ENCODE measurements at places on chromosomes 1 and 21.

DNA sequence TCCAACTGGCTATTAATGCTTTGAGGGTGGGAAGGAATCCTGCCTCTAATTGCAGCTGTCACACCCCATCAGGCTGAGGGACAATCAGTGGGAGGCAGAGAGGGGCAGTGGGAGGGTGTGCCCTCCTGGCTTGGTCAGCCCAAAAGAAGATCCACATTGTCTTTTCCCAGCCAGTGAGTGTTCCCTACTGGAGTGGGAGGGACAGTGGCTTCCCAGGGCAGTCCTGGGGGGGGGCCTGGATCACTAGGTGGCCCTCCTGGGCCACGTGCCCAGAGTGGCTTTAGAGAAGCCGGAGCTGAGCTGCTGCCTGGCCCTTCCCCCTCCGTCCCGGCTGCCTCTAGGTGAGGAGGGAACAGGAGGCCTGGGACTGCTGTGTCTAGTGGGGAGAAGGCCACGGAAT lies 14.0 kb downstream of the INKA2 start:
- no peak for DNase-seq

DNA sequence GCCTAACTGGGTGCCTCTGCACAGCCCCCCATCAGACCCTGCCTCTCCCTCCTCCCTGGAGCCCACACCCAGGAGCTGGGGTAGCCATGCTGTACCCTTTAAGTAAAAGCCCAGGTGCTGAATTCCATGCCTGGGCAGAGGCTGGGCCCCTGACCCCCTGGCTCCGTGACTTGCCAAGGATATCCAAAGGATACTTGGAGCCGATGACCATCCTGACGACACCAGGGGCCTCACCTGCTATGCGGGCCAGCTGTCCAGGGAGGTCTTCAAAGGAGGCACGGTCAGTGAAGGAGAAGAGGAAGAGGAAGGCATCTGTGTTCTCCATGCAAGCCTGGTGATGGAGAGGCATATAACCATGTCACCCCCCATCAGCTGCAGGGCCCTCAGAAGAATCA lies 4.7 kb downstream of the CPLANE2 start:
- DNase-seq: no peak

DNA sequence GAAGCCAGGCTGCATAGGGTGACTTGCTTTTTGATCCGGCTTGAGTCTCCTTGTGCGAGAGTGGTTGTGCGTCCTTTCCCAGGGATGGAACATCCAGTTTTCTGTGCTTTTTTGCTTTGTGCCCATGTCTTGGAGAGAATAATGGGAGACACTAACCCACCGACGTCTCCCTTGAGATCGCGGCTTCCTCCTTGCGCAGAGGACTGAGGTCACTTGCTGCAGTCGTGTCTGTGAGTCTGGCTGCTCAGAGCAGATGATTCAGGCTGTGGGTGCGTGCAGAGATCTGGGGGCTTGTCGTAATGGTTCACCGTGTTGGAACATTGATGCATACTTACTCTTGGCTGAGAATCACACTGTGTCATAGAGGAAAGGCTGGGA lies 164.5 kb upstream of the CACNA1E start:
- no peak for DNase-seq

DNA sequence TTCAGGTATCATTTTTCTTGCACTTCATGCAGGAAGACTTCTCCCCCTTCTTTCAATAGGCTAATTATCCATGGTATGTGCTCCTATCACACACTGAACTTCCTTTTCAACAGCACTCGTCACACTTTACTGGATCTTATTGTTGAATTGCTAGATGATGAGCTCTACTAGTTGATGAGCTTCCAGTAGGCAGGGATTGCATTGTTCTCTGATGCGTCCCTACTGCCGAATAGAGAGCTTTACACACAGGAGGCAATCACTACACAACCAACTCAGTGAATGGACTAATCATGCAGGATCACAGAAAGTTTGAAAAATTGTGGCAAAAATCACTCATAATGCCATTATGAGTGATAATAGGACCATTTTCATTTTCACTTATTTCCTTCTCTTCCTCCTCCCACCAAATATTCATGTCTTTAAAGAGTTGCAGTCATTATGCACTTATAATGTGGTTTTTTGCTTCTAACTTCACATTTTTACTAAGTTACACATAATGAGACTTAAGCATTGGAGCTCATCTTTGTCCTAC lies 128.1 kb upstream of the ZNF648 start:
- DNase-seq: no peak

DNA sequence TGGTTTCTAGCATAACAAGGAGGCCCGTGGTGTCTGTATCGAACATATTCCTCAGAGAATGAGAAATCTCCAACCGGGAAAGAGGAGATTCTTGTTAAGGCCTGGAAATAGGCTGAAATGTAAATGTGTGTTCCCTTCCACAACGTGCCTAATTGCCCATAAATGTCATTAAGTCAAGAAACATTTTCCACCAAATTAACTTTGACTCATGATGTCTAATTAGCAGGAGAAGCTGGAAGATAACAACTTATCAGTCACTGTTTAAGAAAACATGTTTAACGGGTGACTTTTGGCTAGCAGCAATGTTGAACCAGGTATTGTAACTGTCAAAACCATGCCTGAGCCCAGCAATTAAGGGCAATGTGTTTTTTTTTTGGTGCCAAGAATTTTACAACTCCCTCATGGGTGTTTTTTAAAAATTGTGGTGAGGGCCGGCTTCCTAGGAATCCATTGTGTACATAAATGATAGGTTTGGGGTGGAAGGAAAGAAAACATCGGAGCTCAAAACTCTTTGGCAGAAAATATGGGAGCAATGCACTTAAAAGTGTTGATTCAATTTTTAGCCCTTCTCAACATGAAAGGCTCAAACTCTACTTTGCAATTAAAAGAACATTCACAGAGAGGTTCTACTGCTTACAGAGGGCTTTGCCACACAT lies 67.0 kb downstream of the OLIG1 start:
- no peak for DNase-seq

GRCh38 chr1:211537253-211537652 lies 41.7 kb downstream of the SLC30A1 start:
- no peak for DNase-seq

DNA sequence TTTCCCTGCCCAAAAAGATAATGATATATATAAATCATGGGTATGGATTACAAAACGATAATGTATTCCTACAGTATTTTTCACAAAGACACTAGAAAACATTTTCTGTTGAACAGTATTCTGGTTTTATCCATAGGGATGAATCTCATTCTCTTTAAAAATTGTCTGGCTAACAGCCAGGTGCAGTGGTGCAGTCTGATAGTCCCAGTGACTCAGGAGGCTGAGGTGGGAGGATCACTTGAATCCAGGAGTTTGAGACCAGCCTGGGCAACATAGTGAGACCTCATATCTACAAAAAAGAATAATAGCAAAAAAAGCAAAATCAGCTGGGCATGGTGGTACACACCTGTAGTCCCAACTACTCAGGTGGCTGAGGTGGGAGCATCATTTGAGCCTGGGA lies 23.3 kb downstream of the PIP5K1A start:
- DNase-seq: no peak

GRCh38 chr21:38438462-38438893 lies 59.8 kb downstream of the ERG start:
- no peak for DNase-seq

DNA sequence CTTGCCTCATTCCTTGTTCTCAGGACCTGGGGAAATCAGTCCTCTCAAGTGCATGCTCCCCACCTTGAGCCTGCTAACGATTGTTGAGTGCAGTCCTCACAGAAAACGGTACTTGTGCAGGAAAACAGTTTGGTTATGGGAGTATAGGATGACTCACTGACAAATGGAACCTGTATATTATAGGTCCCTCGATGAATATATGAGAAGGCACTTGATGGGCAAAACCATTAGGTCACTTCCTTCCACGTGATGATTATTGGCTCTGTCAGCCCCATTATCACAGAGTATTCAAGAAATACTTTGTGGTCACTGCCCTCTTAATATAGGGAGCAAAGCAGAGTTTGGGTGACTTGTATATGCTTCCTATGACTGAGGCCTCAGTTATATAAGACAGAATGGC lies 6.2 kb downstream of the CCDC17 start:
- no peak for DNase-seq

DNA sequence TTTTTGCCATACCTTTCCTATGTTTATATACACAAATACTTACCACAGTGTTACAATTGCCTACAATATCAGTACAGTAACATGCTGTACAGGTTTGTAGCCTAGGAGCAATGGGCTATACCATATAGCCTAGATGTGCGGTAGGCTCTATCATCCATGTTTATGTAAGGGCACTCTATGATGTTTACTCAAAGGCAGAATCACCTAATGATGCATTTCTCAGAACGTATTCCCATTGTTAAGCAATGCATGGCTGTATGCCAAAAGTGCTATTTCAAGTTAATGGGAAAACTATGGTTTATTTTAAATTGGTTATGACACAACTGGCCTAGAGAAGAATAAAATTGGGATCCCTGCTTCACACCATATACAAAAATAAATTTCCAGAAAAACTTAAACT lies 36.9 kb upstream of the DISP1 start:
- no peak for DNase-seq

GRCh38 chr21:34779860-34780259 lies 111.1 kb downstream of the CLIC6 start:
- no peak for DNase-seq

DNA sequence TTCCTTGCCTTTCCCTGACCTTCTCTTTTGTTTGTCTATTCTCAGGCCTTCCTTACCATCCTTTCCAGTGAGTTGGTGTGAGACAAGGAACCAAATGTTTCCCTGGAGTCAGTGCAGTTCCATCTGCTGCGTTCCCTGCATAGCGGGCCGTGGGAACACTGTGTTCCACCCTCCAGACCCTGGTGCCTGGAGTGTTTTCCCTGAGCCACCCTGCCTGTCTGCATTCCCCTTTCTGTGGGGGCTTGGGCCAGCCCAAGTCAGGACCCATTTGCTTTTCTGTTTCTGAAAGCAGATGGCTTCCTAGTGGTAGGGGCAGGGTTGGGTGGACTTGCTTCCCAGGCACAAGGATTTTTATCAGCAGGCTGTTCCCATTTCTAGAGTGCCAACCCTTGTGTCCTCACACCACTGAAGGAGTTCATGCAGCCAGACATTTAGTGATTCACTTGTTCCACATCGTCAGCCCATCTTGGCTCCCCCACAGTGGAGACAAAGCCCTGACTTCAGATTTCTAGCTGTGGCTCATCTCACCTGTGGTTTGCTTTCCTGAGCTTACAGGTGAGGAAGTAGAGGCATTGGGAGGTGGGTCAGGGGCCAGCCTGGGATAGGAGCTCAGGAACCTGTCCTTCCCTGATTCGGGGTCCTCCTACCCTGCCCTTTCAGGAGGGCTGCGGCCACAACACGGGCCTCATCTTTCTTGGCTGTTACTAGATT lies 14.1 kb upstream of the MYOG start:
- DNase-seq: no peak

- no peak for DNase-seq
Measured at GRCh38 chr1:236979149-236979900, 24.9 kb downstream of the MT1HL1 start.

GRCh38 chr1:117594261-117594990 lies 11.4 kb upstream of the TENT5C start:
- DNase-seq: no peak

DNA sequence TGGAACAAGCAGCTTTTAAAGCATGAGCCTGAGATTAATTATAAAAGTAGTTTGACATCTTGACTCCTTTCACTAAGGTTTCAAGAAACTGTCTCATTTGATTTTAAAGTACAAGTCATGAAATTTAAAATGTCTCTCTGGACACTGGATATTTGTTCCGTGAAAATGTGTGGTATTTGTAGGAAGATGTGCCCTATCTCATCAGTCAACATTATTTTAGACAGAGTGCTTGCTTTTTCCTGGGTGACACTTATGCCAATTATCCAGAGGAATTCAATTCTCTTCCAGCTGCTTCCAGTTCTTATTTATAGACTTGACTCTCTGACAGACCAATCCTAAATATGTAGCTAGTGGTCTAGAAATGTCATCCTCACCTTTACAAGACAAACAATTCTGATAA lies 300.4 kb downstream of the PLA2G4A start:
- DNase-seq: no peak

DNA sequence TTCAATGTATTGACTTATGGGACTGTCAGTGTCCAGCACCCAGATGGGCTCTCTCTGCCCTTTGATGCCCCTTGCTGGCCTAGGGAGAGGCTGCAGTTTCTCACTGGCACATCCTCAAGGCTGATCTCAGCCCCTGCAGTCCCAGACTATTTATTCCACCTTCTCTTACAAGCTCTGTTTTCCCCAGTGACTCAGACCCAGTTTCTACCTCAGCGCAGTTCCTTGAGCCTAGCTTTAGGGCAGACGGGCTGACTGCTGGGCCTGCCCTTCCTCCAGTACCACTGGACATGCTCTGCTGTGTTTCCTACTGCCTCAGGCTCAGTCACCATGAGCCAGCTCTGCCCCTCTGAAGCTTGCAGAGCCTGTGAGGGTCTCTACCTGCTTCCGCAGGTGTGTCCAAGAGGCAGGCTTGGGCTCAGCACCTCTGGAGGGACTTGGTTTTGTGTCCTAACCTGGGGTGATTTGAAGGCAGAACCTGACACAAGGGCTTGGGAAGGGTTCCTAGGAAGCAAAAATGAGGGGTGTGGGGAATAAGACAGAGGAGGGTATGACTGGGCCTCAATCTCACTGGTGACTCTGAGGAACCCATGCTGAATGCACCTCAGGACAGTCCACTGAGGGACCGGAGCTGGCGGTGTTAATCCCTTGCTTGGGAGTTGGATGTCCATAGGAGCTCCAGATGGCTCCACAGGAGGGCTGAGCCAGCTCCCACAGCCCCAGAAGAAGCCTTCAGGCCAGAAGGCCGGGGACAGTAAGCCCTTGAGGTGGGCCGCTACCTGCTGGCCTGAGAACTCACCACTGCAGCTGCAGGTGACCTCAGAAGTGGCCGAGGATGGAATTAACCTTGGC lies 689.9 kb downstream of the MATN1 start:
- no peak for DNase-seq

DNA sequence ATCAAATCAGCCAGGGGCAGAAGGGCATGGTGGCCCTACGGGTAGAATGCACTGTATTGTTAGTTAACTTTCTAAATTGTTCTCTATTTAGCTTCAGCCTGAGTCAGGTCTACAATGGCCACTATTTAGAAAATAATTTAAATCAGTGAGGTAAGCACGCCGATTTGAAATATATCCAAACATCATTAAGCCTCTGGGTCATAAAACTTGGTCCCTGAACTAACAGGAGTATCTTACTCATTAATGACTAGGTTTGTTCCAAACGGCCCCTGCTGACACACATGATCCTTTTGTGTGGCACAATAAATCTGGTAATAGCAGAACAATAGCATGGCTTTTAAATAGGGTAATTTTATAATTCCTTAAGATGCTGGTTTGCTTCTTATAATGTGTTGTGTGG lies 48.4 kb downstream of the STX6 start:
- DNase-seq: no peak

- no peak for DNase-seq
Measured at GRCh38 chr1:174190691-174191199, 31.4 kb downstream of the RABGAP1L start.
